Caco-2 (cell line): ENCODE measurements at places on chromosomes 3 and 15. TPM values are rescaled to one million over a fixed set of nuclear protein-coding genes. Genes with fewer than 3 reads are reported as not detected.
A peak's percentile ranks its signal among the peaks of the same experiment; 100 is the strongest.

- H3K27ac ChIP-seq, result peak overlapping the region; percentile 97
- peak; percentile 58 for DNase-seq
- H3K4me3 ChIP-seq, result peak overlapping the region; percentile 93
- no peaks in the 10 kb centered on the region; the same call in 1 of the 2 replicates for H3K36me3 ChIP-seq
- H3K4me1 ChIP-seq, result peaks cover 17% of the 10 kb centered on the region
- no peaks in the 10 kb centered on the region for H3K27me3 ChIP-seq
These were observed 703 bp downstream of the PEAK1 start for GRCh38 chr15:77418966-77419835.

Gene FBXO40
- total RNA-seq, result not detected in 2 replicates

Gene MYZAP
- 4.3 and 6.4 TPM in 2 replicates for total RNA-seq

DNA sequence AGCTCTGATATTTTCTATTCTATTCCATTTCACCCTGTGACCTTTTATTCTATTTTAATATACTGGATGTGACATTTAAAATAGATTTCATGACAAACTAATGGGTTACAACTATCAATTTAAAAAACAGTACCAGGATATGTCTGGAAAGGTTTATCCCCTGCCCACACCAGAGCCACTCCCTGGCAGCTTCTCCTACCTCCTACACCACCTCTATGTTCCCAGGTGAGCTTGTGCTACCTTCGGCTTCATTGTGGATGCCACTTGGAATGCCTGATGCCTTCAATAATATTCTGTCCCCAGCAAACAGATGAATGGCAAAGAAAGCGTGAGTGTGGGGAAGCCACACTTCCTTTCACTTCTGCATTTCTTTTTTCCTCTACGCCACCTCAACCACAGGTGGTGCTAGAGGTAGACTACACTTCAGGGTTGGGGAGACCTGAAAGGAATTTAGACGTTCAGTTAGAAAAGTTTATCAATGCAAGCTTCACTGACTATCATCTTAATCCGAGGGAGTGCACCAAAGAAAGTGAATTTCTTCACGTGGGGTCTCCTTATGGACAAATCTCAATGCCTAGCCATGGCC is 213.0 kb downstream of the SSR3 start:
- DNase-seq, result no peak
- no peak overlapping the region for H3K27ac ChIP-seq
- H3K36me3 ChIP-seq, result no peaks in the 10 kb centered on the region
- no peaks in the 10 kb centered on the region for H3K4me1 ChIP-seq
- H3K27me3 ChIP-seq, result no peaks in the 10 kb centered on the region
- H3K4me3 ChIP-seq, result no peak overlapping the region

GRCh38 chr15:69338535-69339213 is 40.0 kb downstream of the PAQR5 start:
- no peak overlapping the region for H3K4me3 ChIP-seq
- no peak overlapping the region for H3K27ac ChIP-seq
- H3K4me1 ChIP-seq, result peaks cover 18% of the 10 kb centered on the region; the same call in 1 of the 2 replicates

Gene ROPN1B
- total RNA-seq, result 0.30 TPM in 1 of 2 replicates, not detected in the other

- no peaks in the 10 kb centered on the region for H3K4me1 ChIP-seq
- H3K27ac ChIP-seq, result no peak overlapping the region
- H3K36me3 ChIP-seq, result no peaks in the 10 kb centered on the region
- H3K27me3 ChIP-seq, result no peaks in the 10 kb centered on the region
- DNase-seq, result no peak
- no peak overlapping the region for H3K4me3 ChIP-seq
These were observed 17.8 kb upstream of the GADL1 start for GRCh38 chr3:30912301-30912700.

Gene FSIP1
- 1.3 and 2.1 TPM in 2 replicates for total RNA-seq

Gene TNNC1
- 36.1 and 40.5 TPM in 2 replicates for total RNA-seq

Gene MYO1E
- total RNA-seq, result 182 and 187 TPM in 2 replicates

Gene MYRIP
- total RNA-seq, result 0.59 and 0.77 TPM in 2 replicates

- H3K4me1 ChIP-seq, result peaks cover 10% of the 10 kb centered on the region; the same call in 1 of the 2 replicates
- H3K27ac ChIP-seq, result no peak overlapping the region
- DNase-seq, result no peak
These were observed 90.8 kb downstream of the ANP32A start for GRCh38 chr15:68729789-68730411.

Gene SENP8
- total RNA-seq, result 2.0 and 3.4 TPM in 2 replicates

DNA sequence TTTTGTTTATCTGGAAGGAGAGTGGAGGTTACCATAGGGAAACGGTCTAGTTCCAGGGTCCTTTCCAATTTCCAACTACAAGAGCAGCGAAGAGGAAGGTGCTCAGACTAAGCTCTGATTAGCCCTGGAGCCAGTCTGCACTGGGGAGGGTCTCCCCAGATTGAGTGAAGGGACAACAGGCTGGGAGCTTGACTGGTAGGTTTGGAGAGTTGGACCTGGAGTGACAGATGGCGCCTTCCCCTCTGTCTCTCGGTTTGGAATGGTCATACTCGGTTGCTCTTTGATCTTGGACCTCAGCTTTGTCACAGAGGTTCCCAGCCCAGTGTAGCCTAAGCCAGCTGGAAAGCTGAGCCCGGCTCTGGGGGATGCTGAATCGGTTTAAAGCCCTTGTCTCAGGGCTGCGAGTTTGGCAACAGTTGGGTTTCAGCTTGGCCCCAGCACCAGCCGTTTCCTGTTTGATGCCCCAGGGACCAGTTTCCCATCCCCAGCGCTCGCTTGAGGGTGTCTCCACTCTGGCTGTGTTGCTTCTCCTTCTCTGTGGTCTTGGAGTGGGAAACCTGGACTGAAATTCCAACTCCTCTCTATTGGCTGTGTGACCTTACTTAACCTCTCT is 53.1 kb upstream of the ULK4 start:
- no peaks in the 10 kb centered on the region; the same call in 1 of the 2 replicates for H3K27me3 ChIP-seq
- H3K27ac ChIP-seq, result no peak overlapping the region
- H3K4me3 ChIP-seq, result peak overlapping the region; percentile 89
- no peak for DNase-seq
- peaks cover 14% of the 10 kb centered on the region; the same call in 1 of the 2 replicates for H3K4me1 ChIP-seq

Gene NR2E3
- not detected in 2 replicates for total RNA-seq

DNA sequence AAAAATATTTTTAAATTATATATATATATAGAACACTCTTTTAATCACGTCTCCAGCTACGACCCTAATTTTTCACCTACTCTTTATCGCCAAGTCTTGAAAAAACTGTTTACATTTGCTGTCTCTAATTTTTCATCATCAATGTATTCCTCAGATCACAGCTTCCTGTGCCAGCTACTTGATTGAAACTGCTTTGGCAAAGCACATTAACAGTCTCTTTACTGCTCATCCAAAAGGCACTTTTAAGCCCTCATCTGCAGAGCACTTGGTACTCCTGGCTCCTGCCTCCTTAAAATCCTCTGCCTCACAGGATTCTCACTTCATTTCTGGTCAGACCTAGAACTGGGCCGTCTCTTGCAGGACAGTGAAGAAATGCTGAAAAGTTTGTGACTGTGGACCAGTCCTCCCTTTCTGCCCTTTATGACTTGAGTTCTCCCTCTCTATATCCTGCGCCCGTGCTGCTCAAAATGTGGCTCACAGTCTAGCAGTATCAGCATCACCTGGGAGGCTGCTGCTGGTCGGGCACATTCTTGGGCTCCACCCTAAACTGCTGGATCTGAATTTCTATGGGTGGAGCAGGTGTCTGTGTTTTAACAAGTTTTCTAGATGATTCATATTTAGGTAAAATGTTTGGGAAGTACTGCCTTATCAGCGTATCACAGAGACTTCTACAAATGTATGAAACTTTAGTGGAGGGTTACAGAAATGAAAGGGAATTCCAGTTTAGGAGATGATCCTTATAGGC is 196.8 kb downstream of the ADAMTSL3 start:
- no peaks in the 10 kb centered on the region for H3K4me1 ChIP-seq
- no peaks in the 10 kb centered on the region for H3K27me3 ChIP-seq
- DNase-seq, result no peak

Gene SPINT1
- 290 and 305 TPM in 2 replicates for total RNA-seq

DNA sequence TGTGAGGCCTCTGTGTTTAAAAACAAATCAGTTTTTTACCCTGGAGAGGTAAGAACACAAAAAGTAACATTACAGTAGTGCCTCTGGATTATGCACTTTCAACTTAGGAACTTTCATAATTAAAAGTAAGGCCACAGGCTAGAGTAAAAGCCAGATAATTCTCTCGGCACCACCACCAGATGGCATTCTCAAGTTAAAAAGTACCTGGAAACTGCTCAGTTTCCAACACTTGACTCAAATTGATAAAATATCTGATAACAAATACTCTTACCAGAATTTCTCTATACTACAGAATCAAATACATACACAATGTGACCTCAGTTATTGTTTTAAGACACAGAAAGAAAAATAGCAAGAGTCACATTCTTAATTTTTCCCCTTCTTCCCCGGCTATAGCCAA is 19.9 kb downstream of the SPICE1 start:
- no peak overlapping the region for H3K4me3 ChIP-seq
- H3K27me3 ChIP-seq, result no peaks in the 10 kb centered on the region
- H3K36me3 ChIP-seq, result no peaks in the 10 kb centered on the region
- DNase-seq, result peak; percentile 41
- no peak overlapping the region for H3K27ac ChIP-seq

DNA sequence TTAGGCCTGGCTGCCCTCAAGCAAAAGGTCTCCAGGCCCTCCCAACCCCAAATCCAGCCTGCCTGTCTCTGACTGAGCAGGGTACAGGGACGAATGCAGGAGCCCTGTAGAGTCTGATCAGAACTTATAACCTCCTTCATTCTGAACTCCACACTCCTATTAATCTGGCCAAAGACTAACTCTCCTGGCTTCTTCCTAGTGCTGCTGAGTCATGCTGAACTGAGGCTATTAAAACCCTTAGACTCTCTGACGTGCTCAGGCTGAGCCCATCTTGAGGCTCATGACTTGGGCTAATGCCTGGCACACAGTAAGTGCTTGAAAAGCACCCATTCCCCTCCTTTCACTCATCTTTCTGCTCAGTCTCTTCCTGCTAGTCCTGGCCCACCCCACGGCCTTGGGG is 81.9 kb downstream of the NUP210 start:
- no peaks in the 10 kb centered on the region for H3K27me3 ChIP-seq
- H3K4me3 ChIP-seq, result no peak overlapping the region
- H3K4me1 ChIP-seq, result no peaks in the 10 kb centered on the region
- DNase-seq, result no peak

DNA sequence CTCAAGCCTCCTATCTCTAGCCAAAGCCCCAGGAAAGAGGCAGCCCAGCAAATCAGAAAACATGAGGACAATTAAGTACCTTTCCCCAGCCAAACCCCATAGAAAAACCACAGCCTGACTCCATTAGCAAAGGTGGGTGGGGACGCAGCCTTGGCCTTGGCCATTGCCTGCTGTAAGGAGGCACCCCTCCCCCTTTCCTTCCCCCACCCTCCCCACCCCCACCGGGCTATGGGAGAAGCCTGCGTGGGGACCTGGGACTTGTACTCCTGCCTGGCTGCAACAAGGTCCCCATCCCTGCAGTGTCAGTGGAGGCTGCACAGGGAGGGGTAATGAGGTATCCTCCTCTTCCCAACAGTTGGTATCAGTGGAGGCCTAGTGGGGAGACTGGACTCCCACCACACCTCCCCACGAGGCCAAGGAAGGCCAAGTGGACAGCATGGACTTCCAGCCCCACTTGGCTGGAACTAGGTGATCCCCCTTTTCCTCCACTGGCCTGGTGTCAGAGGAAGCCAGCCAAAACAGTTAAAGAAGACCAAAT is 20.5 kb downstream of the PRR23E start:
- no peaks in the 10 kb centered on the region for H3K36me3 ChIP-seq
- H3K4me1 ChIP-seq, result no peaks in the 10 kb centered on the region
- H3K4me3 ChIP-seq, result no peak overlapping the region
- H3K27ac ChIP-seq, result no peak overlapping the region

GRCh38 chr3:66989860-66990696 is 8.0 kb upstream of the KBTBD8 start:
- no peaks in the 10 kb centered on the region for H3K36me3 ChIP-seq
- H3K27me3 ChIP-seq, result no peaks in the 10 kb centered on the region
- H3K4me3 ChIP-seq, result no peak overlapping the region
- H3K27ac ChIP-seq, result no peak overlapping the region
